ENCODE measurements at places on chromosomes 3 and 15. TPM values are rescaled to one million over a fixed set of nuclear protein-coding genes. Genes with fewer than 3 reads are reported as not detected.

GRCh38 chr3:43180027-43180426, 74.1 kb upstream of the POMGNT2 start:
- peak; percentile 42 for DNase-seq

DNA sequence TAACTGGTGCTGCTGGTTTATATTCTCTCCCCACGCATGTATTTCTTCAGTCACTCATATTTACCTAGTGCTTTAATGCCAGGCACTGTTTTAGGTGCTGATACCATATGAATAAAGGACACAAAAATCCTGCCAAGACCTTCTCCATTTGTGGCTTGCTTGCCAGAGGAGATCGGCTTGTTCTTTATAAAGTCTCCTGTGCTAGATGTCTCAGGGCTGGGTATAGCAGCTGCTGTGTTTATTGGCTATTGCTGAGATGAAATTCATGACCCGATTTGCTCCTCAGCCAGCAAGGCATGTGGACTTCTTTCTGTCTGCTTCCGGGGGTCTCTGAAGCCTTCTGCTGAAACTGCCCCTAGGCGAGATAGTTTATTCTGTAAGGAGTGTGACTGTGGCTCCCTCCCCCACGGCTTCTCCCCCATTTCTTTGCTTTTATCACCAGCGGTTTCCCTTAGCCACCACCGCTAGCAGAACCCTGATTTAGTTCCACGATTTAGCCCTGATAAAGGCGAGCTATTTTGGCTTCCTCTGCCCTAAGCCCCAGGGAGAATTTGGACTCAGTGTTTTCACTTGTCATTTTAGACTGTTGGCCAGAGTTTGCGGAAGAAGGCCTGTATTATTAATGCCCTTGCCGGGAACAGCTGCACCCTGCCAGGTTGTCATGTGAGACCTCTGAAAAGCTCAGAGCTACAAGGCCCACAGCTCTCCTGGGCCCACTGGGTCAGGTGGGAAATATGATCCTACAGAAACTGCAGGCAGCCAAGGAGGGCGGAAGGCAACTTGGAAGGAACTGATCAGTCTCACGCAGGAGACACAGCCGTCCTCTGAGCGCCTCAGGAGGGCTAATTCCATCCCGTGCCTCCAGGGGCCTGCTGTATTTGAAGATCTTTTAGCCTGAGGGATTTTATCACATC, 46.8 kb downstream of the ST6GAL1 start:
- no peak for DNase-seq

ATP10A gene
- 2.4 TPM for total RNA-seq

SEMA6D gene
- total RNA-seq, result 7.6 TPM

SLC12A1 gene
- 0.05 TPM for total RNA-seq

SLC28A2 gene
- total RNA-seq, result not detected

LMOD3 gene
- 0.14 TPM for total RNA-seq

GRCh38 chr3:9135930-9136525, 113.4 kb downstream of the SRGAP3 start:
- DNase-seq, result no peak

DNA sequence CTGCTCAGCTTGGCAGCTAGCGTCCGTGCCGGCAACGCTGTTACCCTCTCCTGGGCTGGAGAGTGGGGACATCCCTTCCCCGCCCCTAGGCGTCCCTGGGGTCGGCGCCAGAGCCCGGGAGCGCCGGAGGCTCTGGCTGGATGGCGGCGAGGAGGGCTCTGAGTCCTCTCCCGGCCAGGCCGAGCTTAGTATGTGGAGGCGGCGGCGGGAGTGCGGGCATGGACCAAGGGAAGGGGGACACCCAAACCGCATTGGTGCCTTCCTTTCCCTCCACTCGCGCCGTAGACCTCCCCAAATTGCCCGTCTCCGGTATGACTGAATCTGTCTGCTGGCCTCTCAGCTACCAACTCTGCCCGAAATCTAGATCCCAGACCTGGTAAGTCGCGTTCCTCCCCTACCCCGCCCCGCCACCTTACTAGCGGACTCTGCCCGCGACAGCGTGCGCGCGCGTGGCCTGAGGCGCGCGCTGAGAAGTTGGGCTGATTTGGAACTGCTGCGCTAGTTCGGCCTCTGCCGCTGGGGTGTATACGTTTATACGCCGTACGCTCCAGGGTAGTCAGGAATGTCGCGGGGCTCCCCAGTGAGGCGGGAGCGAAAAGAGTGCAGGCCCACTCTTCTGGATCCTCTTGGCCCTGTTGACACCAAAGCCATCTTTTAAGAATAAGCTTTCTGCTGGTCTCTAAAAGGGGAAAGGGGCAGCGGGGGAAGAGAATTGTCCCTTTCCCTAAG, 12.2 kb downstream of the ZIC1 start:
- DNase-seq, result no peak

DNA sequence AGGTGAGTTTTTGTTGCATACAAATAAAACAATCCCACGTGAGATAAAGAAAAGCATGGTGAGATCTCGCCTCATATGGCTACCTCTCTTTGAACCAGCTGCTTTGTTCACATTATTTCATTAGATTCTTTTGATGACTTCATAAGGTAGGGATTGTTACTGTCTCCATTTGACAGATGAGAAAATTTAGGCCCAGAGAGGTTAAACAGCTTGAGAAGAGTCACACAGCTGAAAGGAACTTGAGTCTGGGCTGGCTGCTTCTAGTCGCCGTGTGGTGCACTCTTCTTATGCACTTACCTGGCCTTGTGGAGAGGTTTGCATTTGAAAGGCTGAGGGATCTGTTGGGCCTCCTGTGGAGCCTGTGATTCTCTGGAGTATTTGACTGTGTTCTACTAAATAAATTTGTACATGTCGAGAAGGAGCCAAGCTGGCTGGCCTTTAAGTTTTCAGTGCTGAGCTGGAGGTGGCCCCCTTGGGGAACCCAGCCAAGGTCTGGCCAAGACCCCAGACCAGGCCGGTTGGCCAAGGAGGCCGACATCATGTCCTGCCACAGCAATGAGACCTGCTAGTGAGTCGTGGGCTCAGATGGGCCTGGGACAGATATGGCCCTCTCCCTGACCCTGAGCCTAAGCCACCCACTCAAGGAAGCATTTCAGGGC, 125.1 kb downstream of the SMAD6 start:
- DNase-seq, result no peak

DNA sequence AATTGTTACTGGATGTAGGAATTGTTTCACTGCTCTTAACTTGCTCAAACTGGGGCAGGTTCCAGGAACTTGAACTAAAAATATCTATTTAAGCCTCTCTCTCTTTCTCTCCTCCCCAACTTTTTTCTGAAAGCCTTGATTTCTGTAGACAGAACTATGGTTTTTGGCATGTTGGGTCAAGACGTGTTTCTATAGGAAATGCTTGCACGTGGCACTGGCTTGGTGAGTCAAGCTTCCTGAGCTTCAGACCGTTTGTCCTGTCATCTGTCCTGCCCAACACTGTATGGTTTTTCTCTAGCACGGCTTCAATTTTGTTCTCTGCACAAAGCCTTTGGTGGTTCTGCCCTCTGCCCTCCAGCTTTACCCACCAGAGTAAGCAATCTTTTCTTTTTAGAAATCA, 13.5 kb downstream of the EAF1 start:
- no peak for DNase-seq

GRCh38 chr3:168081171-168081771, 14.5 kb downstream of the GOLIM4 start:
- no peak for DNase-seq

DNA sequence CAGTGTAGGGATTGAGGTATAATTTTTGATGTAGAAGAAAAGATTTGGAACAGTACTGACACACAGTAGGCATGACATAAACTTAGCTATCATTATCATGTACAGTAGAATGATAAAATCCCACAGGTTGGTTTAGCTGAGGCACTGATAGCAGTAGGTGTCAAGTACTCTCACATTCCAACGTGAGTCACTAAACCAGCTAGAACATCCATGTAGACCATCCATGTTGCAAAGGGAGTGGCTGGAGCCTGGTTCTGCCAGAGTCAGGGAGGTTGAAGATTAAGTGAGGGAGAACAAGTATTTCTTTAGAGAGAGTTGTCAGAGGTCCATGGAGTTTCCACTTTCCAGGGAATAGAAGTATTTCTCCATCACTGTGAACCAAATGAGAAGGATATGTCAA, 157.2 kb upstream of the TMEM108 start:
- no peak for DNase-seq

GRCh38 chr3:6125520-6125919, 735.4 kb upstream of the GRM7 start:
- no peak for DNase-seq

DNA sequence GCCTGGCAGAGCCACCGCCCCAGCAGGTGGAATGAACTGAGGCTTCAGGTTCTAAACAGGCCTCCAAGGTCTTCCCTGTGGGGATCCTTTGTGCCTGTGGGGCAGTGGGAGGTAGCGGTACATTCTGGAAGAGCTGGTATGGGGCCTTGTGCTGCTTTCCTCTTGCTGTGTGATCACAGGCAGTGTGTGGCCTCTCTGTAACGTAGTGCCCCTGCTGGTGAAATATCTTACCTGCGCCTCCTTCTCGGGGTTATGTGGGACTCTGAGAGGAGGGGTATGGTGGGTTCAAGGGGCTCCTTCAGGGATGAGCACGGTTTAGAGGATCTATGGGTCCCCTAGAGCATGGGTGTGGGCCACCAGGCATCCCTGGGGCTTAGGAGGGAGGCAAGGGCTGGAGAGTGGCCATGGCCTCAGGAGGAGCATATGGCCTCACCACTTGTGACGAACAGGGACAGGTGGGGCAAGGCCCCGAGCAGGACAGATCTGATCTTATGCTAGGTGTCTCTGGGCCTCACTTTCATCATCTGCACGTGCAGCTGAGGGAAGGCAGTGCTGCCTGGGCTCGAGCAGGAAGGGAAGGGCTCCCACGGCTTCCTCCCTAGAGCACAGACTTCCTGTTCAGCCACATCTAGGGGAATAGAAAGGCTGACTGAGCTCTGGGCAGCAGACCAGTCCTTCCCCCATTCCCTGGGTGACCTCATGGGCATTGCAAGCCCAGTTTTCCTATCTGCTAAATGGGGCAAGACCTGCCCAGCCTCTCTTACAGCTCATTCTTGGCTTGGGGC, 1.9 kb upstream of the ALS2CL start:
- DNase-seq, result peak; percentile 54

DNA sequence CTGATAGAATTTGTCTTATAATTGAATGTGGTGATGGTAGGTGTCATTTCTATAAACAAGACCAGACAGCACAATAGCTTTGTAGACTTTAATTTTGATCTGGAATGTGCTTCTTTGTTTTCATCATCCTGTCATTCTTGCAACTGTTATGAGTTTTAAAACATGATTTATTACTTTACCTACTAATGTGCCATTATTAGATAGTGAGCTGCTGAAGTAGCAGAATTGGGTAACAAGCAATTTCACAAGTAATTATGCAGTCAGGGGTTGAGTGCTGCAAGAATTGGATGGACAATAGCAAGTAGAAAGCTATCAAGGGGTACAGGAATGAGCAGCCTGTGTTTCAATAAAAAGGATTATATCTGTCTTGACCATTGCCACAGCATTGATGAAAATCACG, 975.6 kb downstream of the ROBO1 start:
- DNase-seq, result no peak

- no peak for DNase-seq
These were observed 617.5 kb upstream of the CCDC54 start for GRCh38 chr3:106759731-106760130.

GRCh38 chr3:62007036-62007435, 366.3 kb downstream of the FEZF2 start:
- DNase-seq, result no peak

MON1A gene
- total RNA-seq, result 5.9 TPM

GRAMD2A gene
- total RNA-seq, result 0.47 TPM

OR5H6 gene
- not detected for total RNA-seq

SLC9A9 gene
- 20.5 TPM for total RNA-seq

DNA sequence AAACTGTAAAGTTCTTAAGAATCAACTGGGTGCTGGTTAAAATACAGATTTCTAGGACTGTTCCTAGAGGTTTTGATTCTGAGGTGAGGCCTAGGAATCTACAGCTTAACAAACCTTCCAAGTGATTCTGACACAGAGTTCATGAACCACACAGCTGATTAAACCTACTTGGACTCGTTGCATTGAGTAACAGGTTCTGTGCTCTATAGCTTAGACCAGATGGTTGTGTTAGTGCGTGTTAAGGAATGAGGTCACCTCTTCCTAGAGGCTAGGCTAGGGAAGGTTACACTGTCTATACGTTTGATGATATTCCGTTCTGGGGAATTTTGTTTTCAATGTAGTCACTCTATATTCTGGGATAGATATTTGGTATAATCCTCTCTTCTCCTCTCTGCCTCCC, 21.9 kb downstream of the EID1 start:
- no peak for DNase-seq

CRTAP gene
- 21.6 TPM for total RNA-seq

DNA sequence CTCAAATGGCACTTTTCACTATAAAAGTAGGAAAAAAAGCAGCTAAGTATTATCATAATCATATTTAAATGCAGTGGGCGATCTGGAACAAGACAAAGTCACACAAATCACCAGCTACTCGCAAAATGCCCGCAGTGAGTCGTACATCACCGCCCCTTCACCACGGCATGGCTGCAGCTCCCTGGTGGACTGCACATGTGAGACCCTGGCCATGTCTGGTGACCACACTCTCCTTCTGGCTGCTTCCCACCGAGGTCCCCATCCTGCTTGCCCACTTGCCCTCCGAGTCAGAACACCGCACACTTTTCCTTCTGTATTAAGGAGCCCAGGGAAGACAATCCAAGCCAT, 38.6 kb downstream of the ACAA1 start:
- no peak for DNase-seq

ATP2B2 gene
- total RNA-seq, result 0.19 TPM

SENP2 gene
- total RNA-seq, result 29.1 TPM

PPCDC gene
- 11.3 TPM for total RNA-seq

SPATA12 gene
- total RNA-seq, result 0.05 TPM

DNA sequence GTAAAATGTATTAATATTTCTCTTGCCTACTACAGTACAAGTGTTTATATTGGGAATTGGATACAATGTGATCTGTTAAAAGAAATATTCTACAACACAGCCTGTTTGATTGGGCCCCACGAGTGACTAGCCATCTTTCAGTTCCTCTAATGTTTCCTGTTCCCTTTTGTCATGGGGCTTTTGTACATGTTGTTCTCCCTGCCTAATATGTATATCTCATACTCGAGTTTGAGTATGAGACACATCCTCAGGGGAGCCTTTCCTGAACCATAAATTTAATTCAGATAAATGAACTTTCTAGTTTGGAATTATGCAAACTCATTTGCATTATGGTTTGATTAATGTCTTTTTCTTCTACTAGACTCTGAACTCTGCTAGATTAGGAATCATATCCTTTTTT, 65.5 kb downstream of the MEF2A start:
- DNase-seq, result no peak

GRCh38 chr3:107271787-107272387, 105.4 kb upstream of the CCDC54 start:
- no peak for DNase-seq

SLITRK3 gene
- 0.14 TPM for total RNA-seq

SHC4 gene
- total RNA-seq, result 0.94 TPM

GRCh38 chr3:187064210-187065115, 74.8 kb downstream of the RPL39L start:
- DNase-seq, result no peak

- DNase-seq, result peak; percentile 57
These were observed 2.6 kb upstream of the APEH start for GRCh38 chr3:49671291-49672288.

- DNase-seq, result no peak
These were observed 210.0 kb upstream of the NDN start for GRCh38 chr15:23897091-23897490.

GRCh38 chr3:72593881-72594397, 254.3 kb downstream of the SHQ1 start:
- no peak for DNase-seq

All from thymus (tissue), 14 donors.